ENCODE measurements at places on chromosomes 11 and 22. TPM values are rescaled to one million over a fixed set of nuclear protein-coding genes. Genes with fewer than 3 reads are reported as not detected.

Gene GP1BB
- 0.18 TPM for total RNA-seq

DNA sequence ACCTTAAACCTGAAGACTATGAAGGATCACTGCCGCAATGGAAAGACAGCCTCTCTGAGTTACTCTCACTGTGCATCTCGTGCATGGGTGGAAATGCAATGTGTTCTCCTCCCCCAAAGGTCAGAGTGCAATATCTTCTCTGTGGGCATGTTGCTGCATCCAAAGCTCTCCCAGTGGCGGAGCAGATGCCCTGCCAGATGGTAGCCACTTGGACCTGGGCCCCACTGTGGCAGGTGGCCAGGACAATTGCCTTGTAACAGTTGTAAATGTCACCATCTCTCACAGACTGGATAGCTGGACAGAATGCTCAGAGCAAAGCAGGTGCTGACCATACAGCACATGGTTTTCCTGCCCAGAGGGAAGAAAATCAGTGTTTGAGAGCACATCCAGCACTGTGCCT is 542.0 kb downstream of the FAM181B start:
- no peak for DNase-seq

DNA sequence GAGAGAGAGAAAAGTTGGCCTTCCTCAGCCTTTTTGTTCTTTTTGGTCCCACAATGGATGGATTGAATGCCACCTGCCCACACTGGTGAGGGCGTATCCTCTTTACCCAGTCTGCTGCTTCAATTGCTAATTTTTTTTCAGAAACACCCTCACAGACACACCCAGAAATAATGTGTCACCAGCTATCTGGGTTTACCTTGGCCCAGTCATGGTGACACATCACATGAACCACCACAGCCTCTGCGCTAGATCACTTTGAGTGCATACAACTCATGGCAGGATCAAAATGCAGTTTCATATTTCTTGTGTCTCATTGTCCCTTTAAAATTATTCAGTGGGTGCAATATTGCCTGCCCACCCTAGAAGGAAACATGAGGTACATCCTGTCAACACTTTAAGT is 63.3 kb downstream of the ADAMTS15 start:
- DNase-seq = peak; percentile 29

DNA sequence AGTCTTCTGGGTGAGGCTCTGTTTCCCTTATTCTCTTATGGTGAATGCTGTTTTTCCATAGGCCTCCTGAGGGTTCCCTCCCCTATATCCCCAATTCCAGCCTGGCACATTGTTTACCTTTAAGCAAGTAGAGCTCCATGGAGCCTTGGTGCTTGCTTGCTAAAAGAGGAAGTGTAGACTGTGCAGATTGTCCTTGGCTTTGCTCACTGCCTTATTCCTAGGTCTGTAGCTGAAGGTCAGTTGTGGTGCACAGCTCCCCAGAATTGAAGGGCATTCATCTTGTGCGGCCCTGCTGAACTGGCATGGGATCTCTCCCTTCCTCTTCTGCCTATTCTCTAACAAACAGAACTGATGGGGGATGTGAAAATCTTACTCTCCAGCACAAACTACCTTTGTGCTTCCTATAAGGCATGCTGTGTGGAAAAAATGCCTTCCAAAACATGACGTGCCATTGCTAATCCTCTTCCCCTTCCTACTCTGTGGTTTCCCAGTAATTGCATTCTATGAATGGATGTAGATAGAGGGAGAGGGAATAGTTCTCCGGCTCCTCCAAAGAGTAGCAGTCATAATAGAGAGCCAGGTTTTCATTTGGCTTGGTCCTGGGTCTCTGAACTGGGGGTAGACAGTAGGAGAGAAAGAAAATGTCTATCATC is 34.2 kb upstream of the PLET1 start:
- DNase-seq = no peak

DNA sequence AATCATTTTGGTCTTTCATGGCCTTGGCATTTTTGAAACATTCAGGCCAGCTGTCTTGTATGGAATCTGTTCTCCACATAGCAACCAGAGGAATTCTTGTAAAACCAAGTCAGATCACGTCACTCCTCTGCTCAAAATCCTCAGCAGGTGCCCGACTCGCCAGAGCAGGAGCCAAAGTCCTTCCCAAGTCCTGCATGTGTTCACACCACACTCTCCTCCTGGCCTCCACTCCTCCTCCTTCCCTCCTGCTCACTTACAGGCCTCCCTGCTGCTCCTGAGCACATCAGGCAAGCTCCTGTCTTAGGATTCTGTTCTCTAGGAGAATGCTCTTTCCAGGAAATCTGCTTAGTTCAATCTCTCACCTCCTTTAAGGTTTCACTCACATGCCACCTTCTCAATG is 6.9 kb upstream of the PSMC3 start:
- no peak for DNase-seq

GRCh38 chr11:26801601-26802000 is 79.7 kb upstream of the SLC5A12 start:
- no peak for DNase-seq

GRCh38 chr11:22467741-22468140 is 129.6 kb downstream of the SLC17A6 start:
- DNase-seq = peak; percentile 4

Gene OR51B5
- 0.54 TPM for total RNA-seq

GRCh38 chr11:119120639-119121007 is 757 bp upstream of the HINFP start:
- peak; percentile 70 for DNase-seq

GRCh38 chr11:28259177-28259843 is 151.1 kb downstream of the METTL15 start:
- DNase-seq = no peak

- DNase-seq = no peak
Observed at GRCh38 chr11:73380897-73381410, 4.8 kb downstream of the RELT start.

- DNase-seq = no peak
Observed at GRCh38 chr11:76391021-76391420, 9.9 kb downstream of the GVQW3 start.

Gene SLC25A1
- total RNA-seq = 46.1 TPM

Gene FAM111B
- 9.3 TPM for total RNA-seq

- DNase-seq = no peak
Observed at GRCh38 chr11:77725433-77725832, 87.8 kb upstream of the CLNS1A start.

DNA sequence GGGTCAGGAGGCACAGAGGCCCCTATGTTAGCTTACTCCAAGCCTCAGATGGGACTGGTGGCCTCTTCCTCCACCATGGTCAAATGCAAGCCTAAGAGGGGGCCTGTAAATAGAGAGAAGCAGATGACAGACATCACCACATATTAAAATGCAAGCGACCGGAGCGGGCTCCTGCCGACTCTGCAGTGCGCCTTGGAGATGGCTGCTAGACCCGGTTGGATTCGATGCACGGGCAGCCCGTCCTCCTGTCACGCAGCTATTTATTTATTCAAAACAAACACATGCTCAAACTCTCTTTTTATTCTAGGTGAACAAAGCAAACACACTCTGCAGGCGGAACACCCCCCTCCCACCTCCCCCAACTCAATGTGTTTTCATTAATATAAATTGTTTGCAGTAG is 208.0 kb downstream of the DSCAML1 start:
- DNase-seq = no peak

GRCh38 chr11:130189492-130190210 is 30.1 kb downstream of the ST14 start:
- no peak for DNase-seq

Gene APOA5
- not detected for total RNA-seq

- no peak for DNase-seq
Observed at GRCh38 chr22:17496841-17497240, 66.5 kb upstream of the SLC25A18 start.

GRCh38 chr11:64490562-64491216 is 100.3 kb upstream of the SLC22A12 start:
- no peak for DNase-seq

DNA sequence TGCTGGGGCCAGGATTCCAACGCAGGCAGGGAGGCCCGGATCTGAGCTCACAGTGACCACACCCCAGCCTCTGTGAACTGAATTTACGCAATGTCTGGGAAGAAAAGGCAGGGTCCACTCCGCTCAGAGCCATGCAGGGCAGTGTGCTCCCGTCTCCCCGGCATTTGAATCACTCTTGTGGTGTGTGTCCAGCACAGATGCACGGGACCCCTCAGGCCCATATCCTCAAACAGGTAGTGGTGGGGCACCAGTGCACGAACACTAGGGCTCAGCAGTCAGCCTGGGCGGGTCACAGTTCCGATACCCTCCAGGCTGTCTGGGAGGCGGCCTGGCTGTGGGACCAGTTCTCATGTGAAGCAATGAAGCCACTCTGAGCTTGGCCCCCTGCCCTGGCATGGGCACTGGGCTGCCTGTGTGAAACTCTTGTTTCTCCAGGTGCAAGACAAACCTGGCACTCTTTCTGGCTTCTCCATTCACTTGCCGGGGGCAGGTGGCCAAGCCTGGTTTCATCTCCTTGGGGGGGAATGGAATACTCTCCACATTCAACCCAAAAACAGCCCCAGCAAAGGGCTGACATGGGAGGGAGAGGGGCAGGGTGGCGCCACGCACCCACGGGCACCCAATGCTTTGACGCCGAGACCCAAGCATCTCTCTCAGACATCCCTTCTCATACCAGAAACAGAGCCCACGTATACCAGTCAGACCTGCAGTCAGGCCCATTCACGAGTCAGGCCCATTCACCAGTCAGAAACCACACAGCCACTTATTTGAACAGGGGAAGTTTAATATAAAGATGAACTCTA is 14.3 kb downstream of the DHCR7 start:
- DNase-seq = no peak

Gene H19
- total RNA-seq = not detected

GRCh38 chr11:13009921-13010748 is 1.0 kb downstream of the RASSF10 start:
- peak; percentile 7 for DNase-seq

DNA sequence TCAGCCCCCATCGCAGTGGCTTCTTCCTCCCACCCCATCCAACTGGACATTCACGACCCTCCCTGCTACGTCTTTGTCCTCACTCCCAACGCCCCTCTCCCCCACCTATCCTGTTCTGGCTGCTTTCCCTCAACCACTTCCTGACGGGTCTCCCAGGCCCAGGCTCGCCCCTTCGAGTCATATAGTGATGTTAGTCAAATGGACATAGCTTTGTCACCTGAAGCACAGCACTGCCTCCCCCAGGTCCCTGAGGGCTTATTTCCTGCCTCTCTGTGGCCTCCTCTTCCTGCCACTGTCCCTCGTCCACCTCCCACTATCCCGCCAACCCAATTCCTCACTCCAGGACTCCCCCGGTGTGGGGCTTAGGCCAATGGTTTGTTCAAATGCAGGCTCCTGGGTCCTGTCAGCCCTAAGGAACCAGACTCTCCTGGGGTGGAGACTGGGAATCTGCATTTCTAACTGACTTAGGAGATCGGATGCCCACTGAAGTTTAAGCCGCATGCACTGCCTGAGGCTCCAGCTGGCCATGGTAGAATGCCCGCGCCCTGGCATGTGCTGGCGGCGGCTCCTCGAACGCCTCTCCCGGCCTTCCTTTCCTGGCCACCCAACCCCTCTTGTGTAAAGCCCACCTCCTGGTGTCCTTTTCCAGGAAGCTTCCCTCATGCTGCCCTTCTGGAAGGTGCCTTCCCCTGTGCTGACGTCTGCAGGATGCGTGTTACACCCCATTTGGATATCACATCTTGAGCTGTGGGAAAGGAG is 18.3 kb downstream of the SUN2 start:
- DNase-seq = peak; percentile 49

DNA sequence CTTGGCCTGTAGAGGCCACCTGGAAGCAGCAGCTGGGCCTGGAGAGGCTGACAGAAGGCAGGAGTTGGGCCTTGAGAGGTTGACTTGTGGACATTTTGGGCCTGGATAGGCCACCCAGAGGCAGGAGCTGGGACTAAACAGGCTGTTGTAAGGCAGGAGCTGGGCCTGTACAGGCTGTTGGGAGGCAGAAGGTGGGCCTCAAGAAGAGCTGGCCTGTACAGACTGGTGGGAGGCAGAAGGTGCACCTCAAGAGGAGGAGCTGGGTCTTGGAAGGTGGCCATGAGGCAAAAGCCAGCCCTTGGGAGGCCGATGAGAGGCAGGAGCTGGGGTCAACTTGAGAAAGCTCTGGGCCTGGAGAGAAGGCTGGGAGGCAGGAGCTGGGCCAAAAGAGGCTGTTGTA is 45.3 kb downstream of the OR4C45 start:
- no peak for DNase-seq

DNA sequence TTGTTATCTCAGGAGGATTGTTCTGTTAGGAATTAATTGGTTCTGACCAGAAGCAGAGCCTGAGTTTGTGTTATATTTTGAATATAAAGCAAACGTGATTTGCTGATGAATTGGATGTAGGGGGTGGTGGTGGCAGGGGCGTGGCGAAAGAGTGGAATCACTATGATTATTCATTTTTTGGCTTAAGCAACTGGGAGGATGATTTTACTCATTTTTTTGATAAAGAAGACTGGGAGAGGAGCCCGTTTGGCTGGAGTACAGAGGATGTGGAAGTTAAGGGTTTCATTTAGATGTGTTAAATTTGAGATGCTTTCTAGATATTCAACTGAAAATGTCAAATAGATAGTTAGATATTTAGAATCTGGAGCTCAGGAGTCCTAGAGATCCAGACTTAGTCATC is 83.4 kb upstream of the MYO18B start:
- DNase-seq = no peak

GRCh38 chr11:20056950-20057943 is 103.0 kb downstream of the DBX1 start:
- peak; percentile 65 for DNase-seq

All from IMR-90 (cell line).